Uterus (tissue), 4 donors: ENCODE measurements at places on chromosomes 6 and 20. TPM values are rescaled to one million over a fixed set of nuclear protein-coding genes. Genes with fewer than 3 reads are reported as not detected.

CHRNA4 gene
- total RNA-seq: 1.5 TPM

DNA sequence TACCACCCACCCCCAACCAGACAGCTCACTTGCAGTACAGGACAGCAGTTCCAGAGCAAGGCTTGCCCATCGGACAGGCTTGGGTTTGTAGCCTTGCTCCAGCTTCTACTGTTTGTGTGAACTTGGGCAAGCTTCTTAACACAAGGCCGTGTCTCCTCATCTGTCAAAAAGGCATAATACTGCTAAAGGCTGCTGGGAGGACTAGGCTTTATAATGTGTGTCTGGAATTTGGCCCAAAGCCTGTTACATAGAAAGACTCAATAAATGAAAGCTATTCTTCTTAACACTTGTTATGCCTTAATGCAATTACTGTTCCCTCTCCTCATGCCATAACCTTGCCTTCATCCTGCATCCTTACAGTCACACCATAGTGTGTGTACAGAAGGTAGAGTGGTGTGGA is 43.4 kb downstream of the LYRM4 start:
- DNase-seq: no peak

GRCh38 chr6:31710523-31711219 is 4.0 kb downstream of the LY6G6F start:
- DNase-seq: no peak

BAG2 gene
- total RNA-seq: 30.0 TPM
